ENCODE measurements at places on chromosomes 3 and 15.

DNA sequence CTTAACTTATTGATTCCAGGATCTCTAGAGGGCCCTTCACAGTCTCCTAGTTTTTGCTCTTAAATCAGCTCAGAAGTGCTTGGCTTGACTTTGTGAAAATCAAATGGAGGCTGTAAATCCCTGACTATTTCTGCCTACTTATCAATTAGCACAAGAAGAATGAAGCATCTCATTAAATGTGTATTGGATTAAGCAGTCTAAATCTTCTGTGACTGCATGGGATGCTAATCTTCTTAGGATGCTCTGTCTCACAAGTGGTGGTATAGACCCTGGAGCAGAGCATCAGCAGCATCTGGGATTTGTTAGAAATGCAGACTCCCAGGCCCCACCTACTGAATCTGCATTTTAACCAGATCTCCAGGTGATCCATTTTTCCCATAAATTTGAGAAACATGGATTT lies 488.7 kb downstream of the AGBL1 start:
- no peak for DNase-seq

DNA sequence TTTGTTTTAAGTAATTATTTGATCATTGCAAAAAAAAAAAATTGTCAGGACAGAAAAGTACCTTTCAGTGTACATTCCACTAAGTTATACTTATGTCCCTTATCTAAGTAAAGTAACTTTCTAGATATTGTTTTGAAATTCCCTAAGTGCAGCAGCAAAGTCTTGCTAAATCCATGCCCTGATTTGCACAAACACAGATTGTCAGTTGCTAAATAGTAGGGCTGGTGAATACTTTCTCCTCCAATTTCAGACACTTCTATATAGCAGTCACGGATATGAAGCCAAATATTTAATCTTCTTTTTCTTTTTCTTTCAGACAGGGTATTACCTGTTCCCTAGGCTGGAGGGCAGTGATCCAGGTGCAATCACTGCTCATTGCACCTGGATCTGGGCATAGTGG lies 12.9 kb downstream of the LRRC2 start:
- no peak for DNase-seq

- no peak for DNase-seq
Measured at GRCh38 chr3:130514681-130515080, 2.3 kb upstream of the COL6A6 start.

- no peak for DNase-seq
Measured at GRCh38 chr3:142628801-142629200, 32.6 kb downstream of the PLS1 start.

DNA sequence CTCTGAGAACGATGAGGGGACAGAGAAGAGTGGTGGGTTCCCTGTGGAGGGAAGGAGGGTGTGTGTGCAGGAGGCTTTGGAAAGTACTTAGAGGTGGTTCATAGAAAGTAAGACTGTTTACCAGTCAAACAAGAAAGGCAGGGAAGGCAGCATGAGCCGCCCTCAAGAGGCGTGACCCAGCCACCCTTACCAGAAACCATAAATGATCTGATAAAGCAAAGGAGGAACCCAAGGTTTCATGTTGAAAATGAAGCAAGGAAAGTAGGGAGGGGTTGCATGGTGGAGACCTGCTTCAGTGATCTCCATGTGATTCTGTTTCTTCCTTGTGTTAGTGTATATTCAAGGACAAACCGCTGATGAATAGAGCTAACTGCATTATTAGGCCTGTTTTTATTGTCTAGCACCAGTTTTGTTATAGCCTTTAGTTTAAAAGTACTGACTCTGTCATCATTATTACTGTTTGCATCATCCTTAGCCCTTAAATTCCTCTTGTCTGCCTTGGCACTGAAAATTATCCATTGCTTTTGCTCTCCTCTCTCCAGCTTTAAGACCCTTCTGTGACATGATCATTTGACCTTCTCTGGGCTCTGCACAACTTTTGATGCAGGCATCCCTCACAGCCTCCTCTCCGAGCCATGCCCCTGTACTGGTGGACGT lies 96.1 kb downstream of the STAC start:
- DNase-seq = no peak

- DNase-seq = no peak
Measured at GRCh38 chr3:26091626-26092025, 301.7 kb downstream of the OXSM start.

GRCh38 chr3:54572197-54572895 lies 355.5 kb downstream of the LRTM1 start:
- no peak for DNase-seq

GRCh38 chr3:182879031-182879611 lies 85.8 kb downstream of the ATP11B start:
- DNase-seq = no peak

DNA sequence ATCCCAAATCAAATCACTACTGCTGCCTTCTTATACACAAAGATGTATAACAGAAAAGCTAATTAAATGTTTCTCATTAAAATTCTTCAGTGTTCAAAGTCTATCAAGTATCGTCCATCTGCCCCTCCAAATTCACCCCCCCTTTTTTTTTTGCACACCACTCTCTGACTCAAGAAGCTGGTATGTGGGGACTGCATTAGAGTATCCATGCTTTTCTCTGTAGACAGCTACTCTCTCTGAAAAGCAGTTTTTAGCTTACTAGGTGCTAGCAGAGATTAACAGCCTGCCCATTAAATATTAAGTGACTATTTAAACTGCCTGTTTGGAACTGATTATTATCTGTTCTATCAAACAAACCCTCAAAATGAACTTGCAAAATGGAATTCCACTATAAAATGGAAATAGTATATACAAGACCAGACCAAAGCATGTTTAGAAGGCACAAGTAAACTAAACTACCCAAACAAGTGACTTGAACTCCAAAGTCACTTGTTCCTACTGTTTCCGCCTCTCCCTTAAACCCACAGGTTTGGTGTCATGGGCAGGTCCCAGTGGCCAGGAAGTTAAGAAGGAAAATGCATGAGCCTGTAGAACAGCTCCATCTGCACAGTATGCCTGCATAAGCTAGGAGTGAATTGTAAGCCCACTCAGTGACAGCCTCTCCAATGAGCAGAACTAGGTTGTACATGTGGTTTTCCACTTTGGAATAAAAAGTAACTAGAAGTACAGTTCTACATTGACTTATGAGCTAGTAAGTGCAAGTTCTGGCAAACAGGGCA lies 32.5 kb downstream of the GBE1 start:
- DNase-seq = no peak

DNA sequence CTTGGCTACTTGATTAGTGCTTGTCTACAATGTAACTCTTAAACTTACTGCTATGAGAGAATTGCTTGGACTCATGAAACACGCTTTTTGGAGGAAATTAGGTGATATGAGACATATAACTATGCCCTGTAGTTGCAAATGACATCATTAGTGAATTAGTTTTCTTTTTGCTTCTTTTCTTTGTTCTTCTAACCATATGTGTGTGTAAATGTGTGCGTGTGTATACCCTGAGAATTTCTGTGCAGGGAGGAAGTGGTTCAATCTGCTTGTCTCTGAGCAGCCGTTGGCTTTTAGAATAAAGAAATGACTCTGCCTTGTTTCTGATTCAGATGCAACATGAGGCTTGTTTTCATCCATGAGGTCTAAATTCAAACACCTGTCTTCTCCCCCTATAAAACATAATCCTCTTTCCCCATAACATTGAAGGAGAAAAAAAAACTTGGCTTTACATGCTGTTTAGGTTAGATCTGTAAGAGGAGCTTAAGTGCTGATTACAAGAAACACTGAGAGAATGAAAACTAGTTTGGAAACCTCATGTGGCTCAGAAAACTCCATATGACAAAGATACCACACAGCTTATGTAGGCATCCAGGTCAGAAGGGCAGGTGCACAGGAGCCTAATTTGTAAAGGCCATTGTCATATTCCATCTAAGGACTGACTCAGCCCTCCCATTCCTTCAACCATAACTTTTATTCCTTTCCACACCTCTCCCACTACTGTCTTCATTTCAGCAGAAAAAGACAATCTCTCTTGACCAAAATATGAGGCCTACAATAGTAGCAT lies 30.5 kb upstream of the BLM start:
- peak; percentile 48 for DNase-seq

All from GDM1 (cell line).